ENCODE measurements at places on chromosomes 12 and 14.

DNA sequence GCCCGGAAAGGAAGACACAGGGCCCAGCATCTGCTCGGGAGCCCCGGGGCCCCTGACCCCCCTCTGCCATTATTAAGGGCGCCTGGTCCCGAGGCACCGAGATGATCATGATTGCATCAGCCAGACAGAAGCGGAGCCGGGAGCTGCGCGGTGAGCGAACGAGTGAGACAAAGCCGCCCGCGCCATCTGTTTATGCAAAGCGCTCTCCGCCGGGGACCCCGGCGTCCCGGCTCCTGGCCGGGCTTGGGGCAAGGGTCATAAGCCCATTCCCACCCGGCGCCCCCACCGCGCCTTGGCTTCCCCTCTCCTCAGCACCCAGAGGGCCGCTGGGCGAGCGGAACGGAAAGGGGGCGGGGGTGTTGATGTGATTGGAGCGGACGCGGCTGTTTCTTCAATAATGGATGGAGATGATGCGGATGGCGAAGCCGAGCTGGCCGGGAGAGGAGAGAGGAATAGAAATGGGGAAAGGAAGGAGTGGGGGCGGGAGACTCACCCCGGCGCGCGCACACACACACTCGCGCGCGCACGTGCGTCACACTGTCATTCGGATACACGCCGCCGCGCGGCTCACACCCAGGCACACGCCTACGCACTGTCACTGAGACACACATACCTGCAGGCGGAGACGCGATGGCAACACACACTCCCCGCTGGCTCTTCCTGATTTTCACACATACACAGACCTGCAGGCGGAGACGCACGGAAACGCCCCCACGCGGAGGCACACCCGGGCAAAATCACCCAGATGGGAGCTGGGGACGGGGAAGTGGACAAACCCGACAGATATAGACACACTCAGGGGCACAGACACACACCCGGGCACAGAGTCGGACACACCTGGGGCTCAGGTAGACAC lies 10.7 kb downstream of the STAC3 start:
- H3K4me3 ChIP-seq: peak overlapping the region; percentile 86
- H3K27me3 ChIP-seq: peaks cover 5% of the 10 kb centered on the region
- H3K4me1 ChIP-seq: peaks cover 54% of the 10 kb centered on the region
- DNase-seq: peak; percentile 69

GRCh38 chr14:89190765-89191513 lies 226.1 kb downstream of the FOXN3 start:
- peaks cover 25% of the 10 kb centered on the region for H3K4me1 ChIP-seq
- H3K27ac ChIP-seq: peak overlapping the region; percentile 86
- no peaks in the 10 kb centered on the region for H3K27me3 ChIP-seq
- DNase-seq: no peak

GRCh38 chr12:65836419-65837197 lies 12.3 kb downstream of the HMGA2 start:
- H3K4me3 ChIP-seq: no peak overlapping the region
- DNase-seq: no peak
- H3K27ac ChIP-seq: no peak overlapping the region

DNA sequence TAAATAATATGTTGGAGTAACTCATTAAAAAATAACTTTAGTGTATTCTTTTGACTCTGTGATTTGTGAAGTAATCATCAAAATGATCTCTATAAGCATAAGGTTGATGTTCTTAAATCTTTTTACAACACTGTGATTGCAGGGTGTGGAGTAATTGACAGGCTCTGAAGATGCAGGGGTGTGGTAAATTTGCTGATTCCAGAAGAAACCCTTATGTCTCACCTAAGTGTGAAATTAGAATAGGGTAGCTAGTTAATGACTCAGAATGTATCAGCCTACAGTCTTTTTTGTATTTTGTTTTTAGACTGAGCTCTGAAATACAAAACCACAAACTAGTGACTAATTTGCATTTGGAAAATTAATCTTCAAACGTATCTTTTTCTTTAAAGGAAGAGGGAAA lies 5.9 kb downstream of the PRPF39 start:
- peaks cover 31% of the 10 kb centered on the region for H3K4me1 ChIP-seq
- no peak overlapping the region for H3K27ac ChIP-seq
- DNase-seq: no peak
- H3K4me3 ChIP-seq: no peak overlapping the region

DNA sequence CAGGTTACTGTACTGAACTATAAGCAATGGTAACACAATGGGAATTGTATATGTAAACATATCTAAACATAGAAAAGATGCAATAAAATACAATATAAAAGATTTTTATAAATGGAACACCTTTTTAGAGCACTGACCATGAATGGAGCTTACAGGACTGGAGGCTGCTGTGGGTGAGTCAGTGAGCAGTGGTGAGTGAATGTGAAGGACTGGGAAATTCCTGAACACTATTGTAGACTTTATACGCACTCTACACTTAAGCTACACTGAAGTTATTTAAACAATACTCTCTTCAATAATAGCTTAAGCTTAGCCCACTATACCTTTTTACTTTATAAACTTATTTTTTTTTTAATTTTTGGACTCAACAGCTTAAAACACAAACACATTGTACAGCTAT lies 313.5 kb downstream of the KCNC2 start:
- DNase-seq: no peak
- H3K36me3 ChIP-seq: no peaks in the 10 kb centered on the region
- H3K4me1 ChIP-seq: no peaks in the 10 kb centered on the region
- no peak overlapping the region for H3K4me3 ChIP-seq
- H3K27me3 ChIP-seq: no peaks in the 10 kb centered on the region

DNA sequence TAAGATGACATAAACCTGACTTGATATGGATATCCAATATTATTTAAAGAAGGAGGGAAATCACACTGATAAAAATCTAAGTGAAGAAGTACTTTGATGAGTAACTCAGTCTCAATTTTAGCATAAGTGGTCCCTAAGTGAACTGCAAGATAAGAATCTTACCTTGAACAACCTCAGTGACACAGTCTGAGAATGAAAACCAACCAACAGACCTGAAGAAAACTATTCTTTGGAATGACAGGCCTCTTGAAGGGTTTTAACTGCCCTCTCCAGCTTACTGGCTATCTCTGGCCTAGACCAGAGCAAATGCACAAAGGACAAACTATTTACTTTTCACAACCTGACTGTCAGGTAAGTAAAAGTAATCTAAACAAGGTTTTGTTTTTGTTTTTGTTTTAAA lies 44.7 kb downstream of the CPM start:
- H3K4me3 ChIP-seq: no peak overlapping the region
- peak overlapping the region; percentile 26 for H3K27ac ChIP-seq
- H3K4me1 ChIP-seq: peaks cover 11% of the 10 kb centered on the region
- H3K27me3 ChIP-seq: no peaks in the 10 kb centered on the region
- no peaks in the 10 kb centered on the region for H3K36me3 ChIP-seq

DNA sequence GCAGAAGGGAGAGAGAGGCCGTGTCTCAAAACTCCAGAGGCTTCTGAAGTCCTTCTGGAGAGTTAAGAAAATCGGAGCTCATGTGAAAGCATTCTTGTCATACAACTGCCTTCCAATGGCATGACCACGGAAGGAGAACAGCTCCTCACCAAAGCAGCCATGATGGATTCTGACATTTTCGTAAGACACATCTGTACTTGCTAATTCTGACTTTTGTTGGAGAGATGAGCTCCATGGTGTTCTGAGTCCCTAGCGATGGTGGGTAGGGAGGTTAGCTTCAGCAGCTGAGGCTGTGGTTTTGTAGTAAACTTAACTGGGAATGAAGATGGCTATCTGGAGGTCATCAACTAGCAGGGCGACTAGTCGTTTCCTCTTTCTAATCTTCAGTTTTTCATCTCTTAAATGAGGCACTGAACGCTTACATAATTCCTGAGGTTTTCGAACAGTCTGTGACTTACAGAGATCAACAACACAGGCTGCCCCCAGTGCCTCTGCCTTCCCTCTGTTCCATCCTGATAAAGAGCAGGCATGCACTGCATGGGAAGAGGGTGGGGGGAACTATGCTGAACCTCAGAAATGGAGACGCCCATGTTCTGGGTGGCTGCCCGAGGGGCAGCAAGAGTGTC lies 28.6 kb upstream of the DICER1 start:
- DNase-seq: no peak
- no peak overlapping the region for H3K27ac ChIP-seq
- peaks cover 13% of the 10 kb centered on the region for H3K27me3 ChIP-seq
- H3K4me3 ChIP-seq: no peak overlapping the region

- H3K4me3 ChIP-seq: no peak overlapping the region
- H3K36me3 ChIP-seq: peaks cover 28% of the 10 kb centered on the region
- peaks cover 5% of the 10 kb centered on the region for H3K4me1 ChIP-seq
- no peak for DNase-seq
These were observed 18.0 kb downstream of the ACIN1 start for GRCh38 chr14:23076785-23077408.

- H3K27me3 ChIP-seq: peaks cover 2% of the 10 kb centered on the region
- no peak for DNase-seq
- no peak overlapping the region for H3K4me3 ChIP-seq
- H3K27ac ChIP-seq: no peak overlapping the region
- H3K36me3 ChIP-seq: no peaks in the 10 kb centered on the region
- H3K4me1 ChIP-seq: no peaks in the 10 kb centered on the region
These were observed 43.1 kb upstream of the KRR1 start for GRCh38 chr12:75554556-75554880.

Measured in memory B cell (primary cell).